HTR-8/SVneo (cell line): ENCODE measurements at places on chromosomes 5 and 9.
A peak's percentile ranks its signal among the peaks of the same experiment; 100 is the strongest.

DNA sequence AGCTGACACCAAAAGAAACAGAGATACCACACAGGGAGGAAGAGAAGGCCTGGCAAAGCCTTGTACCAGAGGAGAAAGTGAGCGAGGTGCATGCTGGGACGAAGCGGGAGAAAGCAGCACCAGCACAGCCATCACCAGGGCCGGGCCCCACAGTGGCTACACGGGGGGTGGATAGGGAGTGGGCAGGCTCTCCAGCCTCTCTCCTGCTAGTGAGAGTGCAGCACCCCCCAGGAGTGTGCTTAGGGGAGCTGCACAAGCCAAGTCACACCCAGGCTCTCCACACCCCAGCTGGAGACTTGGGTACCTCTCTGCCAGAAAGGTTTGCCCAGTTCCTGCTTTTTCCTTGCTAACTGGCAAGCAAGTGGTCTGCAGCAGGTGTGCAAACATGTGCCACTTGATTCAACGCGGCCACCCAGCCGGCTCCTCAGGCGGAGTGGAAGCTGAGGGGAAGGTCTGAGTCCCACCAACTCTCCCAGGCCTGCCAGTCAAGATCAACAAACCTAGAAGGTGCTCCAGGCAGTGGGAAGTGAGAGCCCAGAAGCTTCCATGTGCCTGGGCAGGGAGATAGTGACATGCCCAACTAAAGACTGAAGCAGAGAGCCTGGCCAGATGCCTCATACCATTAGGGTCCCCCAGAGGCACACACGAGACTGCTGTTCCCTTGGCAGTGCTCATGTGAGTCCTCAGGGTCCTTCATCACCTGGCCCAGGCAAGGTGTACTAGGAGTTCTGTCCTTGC lies 39.9 kb downstream of the BICD2 start:
- DNase-seq: no peak

- no peak for DNase-seq
Measured at GRCh38 chr5:143248822-143249579, 154.5 kb downstream of the NR3C1 start.

DNA sequence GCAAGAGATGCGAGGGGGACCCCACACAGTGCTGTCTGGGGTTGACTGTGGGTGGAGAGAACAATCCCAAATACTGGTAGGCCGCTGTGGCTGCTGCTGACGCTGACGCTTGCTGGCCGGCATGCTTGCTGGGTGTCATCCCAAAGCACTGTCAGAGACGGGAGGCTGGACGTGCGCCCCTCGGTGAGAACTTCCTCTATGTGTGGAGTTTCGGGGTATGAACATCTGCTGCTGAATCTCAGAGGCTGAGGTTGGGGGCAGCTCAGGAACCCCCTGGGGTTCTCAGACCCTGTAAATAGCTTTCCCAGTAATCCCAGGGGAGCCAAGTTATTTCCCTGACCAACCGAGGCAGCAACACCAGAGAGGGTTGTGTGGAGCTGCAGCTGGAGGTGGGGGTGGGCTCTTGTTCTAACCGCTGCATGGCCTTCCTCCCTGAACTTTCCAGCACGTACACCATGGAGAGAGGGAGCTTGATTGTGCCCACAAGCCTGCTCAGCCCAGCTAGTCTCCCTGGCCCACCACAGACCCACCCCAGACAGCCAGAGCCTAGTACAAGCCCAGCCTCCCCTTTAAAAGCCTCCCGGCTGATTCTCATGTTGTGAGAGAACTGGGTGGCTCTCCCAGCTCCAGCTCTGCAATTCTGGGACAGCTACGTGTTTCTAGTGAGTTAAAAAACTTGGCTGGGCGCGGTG lies 21.8 kb upstream of the SLC12A7 start:
- DNase-seq: no peak

- peak; percentile 22 for DNase-seq
Measured at GRCh38 chr5:78899922-78900362, 85.2 kb downstream of the ARSB start.

DNA sequence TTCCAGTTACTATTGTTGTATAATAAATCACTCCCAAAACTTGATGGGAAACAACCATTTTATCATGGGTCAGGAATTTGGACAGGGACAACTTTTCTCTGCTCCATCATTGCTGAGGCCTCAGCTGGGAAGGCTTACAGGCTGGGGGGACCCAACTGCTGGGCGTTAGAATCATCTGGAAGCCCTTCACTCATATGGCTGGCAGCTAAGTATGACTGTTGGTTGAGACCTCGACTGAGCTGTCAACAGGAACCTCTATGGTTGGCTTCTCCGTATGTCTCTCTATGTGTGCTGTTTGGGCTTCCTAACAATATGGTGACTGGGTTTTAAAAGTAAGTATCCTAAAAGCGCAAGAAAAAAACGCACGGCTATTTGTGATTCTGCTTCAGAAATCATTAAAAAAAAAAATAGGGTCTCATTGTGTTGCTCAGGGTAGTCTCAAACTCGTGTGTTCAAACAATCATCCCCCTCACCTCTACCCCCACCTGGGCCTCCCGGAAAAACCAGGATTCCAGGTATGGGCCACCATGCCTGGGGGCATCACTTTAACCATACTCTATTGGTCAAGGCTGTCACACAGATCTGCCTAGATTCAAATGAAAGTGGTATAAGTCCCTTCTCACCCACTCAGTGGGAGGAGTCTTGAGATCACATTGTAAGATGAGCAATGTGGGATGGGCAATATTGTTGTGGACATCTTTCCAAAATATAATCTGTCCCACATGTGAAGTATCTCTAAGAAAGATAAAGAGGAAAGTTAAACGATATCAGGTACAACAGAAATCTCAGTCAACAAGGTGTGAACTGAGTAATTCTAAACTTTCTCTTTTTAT lies 15.2 kb downstream of the FNBP1 start:
- DNase-seq: no peak

DNA sequence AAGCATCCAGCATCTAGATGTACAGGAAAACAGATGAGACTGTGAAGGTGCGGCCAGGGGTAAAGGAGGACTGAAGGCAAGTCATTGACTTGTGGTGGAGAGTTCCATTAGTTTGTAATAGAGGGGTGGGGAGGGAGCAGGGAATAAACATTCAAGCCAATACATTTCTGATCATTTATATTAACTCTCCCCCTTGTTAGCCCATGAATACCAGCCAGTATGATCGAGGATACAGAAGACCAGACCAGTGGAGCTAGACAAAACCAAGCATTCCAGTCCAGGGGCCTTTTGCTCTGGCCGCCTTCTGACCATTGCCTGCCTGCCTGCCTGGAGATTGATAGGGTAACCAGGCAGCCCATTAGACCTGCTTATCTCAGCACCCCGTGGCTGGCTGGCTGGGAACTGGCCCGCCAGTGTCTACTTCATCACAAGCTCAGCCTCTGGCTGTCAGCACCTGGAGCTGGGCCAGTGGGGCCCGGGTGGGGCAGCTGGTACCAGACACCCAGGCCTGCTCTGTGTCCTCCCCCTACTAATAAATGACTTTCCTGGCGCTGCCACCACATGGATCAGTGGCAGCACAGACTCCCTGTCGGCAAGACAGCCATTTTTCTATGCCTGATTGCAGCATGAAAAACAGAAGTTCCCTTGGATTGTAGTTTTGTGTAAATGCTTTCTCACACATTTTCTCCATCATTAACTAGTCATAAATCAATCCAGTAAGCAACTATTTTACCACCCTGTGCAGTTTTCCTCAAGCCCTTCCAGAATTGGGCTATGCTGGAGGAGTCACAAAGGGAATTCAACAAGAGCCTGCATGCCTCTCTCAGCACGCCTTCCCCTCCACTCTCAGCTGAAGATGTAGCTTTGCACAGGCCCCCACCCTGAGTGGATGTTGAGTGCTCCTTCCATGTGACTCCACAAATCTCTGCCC lies 181.3 kb downstream of the SNCAIP start:
- no peak for DNase-seq

DNA sequence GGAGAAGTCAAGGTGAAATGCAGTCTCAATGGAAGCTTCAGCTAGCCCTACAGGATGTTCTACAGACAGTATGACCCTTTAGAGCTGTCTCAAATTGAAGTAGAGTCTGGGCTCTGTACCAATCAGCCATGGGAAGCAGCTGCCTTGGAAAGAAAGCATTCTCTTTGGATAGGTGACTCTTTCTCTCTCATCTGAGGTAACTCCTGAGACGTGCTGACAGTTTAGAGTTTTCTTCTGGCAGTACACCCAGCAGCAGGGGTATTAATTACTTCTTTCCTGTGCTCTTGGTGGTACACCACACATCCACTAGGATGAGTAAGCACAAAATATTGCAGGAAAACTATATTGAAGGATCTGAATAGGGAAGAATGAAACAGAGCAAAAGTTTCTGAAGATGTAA lies 329.6 kb upstream of the RGMB start:
- DNase-seq: no peak
